ENCODE measurements at places on chromosomes 13 and 19.

GRCh38 chr13:73462241-73462640, 403.4 kb downstream of the KLF5 start:
- no peak for DNase-seq

GRCh38 chr13:112747256-112747655, 57.4 kb downstream of the ATP11A start:
- no peak for DNase-seq

GRCh38 chr13:92136449-92137155, 738.2 kb downstream of the GPC5 start:
- DNase-seq: no peak

- DNase-seq: no peak
Measured at GRCh38 chr13:113546571-113547237, 37.8 kb upstream of the TFDP1 start.

GRCh38 chr13:113883314-113883811, 19.5 kb upstream of the GAS6 start:
- DNase-seq: no peak

- no peak for DNase-seq
Measured at GRCh38 chr13:110347088-110347487, 40.0 kb downstream of the COL4A2 start.

DNA sequence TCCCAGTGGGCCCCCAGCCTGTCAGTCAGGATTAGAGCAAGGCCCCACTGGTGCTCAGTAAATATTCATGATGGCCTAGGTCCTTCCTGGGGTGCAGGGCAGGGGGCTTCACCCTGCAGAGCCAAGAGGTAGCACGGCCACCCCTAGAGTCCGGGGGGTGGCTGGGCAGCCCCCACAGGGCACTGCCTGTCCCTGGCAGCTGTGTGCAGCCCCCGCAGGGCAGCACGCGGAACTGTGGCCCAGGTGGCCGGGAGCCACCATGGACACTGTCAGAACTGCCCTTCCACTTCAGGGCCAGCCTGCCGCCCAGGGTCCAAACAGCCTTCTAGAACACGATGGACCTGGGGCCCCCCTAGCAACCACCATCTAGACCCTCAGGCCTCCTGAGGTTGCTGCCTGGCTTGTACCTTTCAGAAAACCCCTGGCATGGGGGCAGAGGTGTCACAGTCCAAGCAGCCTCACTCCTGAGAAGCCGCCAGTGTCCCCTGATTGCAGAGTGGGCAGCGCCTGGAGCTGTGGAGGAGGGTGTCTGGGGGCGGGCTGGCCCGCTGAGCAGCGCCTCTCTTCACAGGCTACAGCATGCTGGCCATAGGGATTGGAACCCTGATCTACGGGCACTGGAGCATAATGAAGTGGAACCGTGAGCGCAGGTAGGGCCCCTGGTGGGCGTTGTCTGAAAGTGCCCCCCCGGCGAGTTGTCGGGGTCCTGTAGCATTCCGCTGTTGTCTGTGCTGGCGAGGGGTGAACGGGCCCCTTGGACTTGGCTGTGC, 2.9 kb upstream of the YJEFN3 start:
- DNase-seq: no peak

- no peak for DNase-seq
Measured at GRCh38 chr13:27496536-27497273, 46.3 kb upstream of the MTIF3 start.

DNA sequence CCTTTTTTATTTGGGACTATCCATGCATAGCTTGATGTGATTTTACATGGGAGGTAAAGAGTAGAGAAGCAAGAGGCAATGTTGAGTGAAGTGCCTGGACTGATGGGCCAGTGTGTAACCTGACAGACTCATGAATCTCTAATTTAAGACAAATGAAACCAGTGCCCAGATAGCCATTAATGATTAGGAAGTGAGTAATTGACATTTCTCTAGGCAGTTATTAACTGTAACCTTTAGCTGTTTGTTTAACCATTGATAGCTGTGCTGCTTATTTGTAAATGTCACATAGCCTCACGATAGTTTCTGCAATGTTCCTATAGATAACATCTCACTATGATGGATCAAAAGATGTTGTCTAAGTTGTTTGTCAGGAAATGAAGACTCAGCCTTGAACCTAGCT, 1047.5 kb upstream of the SPRY2 start:
- no peak for DNase-seq

DNA sequence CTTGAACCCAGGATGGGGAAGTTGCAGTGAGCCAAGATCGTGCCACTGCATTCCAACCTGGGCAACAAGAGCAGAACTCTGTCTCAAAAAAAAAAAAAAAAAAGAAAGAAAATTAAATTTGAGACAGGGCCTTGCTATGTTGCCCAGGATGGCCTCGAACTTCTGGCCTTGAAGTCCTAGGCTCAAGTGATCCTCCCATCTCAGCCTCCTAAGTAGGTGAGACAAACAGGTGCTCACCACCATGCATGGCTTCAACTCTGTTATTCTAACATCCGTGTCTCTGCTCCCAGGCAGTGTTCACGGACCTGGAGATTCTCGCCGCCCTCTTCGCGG, 40.3 kb downstream of the PDE4A start:
- no peak for DNase-seq

GRCh38 chr19:27885359-27885758, 1327.6 kb downstream of the UQCRFS1 start:
- DNase-seq: no peak

DNA sequence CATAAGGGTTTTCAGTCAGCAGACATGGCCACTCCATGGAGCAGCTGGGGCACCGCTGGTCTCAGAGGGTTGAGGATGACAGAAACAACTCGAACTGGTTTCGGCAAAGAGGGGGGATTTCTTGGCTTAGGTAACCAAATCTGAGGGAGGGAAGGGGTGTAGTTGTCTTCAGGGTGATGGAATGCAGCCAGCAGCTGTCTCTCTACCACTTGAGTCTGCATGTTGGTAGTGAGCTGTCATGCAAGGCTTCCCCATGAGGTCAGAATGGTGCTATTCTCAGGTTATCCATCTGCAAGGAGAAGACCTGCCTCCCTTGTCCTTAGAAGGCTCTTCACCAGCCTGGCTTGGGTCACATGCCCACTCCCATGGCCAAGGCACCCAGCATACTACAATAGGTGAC, 55.6 kb upstream of the PEG3 start:
- DNase-seq: no peak

GRCh38 chr19:2064788-2065524, 13.9 kb upstream of the MKNK2 start:
- DNase-seq: no peak

DNA sequence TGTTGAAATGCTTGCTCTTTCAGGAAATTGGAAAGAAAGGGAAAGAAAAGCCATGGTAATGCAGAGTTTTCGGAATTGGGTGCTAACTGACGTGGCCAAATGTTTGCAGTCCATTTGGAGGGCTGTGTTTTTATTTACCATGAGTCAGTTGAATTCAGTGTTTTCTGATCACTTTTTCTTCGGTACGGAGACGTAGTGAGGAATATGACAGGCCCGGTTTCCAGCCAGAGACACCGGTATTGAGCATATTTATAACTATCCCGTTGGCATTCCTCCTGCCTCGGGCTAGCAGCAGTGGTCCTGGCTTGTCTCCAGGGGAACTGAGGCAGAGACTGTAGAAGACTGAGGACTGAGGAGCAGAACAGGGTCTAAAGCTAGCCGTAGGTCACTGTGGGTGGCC, 1.0 kb downstream of the CDC16 start:
- no peak for DNase-seq

GRCh38 chr13:95222733-95223018, 78.6 kb downstream of the ABCC4 start:
- DNase-seq: no peak

- no peak for DNase-seq
Measured at GRCh38 chr19:28475525-28475924, 737.4 kb downstream of the UQCRFS1 start.

DNA sequence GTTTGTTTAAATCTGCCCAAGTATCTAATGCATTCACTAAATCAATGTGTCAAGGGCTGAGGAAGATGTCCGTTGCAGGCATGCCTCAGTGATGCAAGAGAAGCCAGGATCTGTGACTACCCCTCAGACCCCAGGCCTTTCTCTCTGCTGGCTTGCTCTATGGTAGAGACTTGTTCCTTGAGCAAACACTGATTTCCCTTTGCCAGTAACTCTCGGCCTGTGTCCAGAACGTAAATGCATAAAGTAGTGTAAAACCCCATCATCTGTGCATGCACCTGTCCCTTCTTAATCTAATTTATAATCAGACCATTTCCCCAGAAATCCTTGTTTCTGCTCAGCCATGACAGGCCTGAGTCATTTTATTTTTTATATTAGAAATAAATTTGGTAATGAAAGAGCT, 28.7 kb upstream of the FRY start:
- no peak for DNase-seq

DNA sequence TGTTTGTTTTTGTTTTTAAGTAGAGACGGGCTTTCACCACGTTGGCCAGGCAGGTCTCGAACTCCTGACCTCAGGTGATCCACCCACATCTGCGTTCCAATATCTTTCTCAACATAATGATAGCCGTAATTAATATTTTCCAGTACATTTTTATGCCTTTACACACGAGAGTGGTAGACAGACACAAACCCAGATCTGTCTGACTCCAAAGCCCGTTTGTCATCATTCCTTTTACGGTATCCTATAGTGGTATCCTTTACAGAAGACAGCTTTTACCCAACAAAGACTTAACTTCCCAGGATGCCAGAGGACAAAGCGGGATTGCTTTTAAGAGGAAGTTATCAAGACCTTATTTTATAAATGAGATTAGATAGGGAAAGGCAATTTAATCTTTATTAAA, 59.8 kb downstream of the IPO5 start:
- no peak for DNase-seq

- no peak for DNase-seq
Measured at GRCh38 chr19:17555480-17555928, at the start of gene COLGALT1. Gene COLGALT1 (plus strand): TSS chr19:17555649. CDS start chr19:17555714, 65 bp downstream.

DNA sequence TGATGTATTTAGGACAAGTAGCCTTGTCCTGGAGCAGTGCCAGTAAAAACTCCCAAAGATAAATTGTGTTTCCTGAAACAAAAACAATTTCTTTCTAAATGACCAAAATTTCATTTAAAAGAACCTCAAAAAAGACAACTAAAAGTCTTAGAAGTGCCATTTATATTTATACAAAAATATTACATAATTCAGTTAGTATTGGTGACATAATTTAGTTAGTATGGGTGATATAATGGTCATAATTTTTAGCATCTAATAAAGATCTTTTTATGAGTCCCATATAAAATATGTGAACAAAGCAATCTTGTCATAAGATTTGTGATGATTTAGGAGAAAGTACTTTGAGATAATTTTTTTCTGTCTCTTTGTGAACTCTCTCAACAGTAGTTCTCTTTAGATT, 76.0 kb downstream of the ELF1 start:
- no peak for DNase-seq

DNA sequence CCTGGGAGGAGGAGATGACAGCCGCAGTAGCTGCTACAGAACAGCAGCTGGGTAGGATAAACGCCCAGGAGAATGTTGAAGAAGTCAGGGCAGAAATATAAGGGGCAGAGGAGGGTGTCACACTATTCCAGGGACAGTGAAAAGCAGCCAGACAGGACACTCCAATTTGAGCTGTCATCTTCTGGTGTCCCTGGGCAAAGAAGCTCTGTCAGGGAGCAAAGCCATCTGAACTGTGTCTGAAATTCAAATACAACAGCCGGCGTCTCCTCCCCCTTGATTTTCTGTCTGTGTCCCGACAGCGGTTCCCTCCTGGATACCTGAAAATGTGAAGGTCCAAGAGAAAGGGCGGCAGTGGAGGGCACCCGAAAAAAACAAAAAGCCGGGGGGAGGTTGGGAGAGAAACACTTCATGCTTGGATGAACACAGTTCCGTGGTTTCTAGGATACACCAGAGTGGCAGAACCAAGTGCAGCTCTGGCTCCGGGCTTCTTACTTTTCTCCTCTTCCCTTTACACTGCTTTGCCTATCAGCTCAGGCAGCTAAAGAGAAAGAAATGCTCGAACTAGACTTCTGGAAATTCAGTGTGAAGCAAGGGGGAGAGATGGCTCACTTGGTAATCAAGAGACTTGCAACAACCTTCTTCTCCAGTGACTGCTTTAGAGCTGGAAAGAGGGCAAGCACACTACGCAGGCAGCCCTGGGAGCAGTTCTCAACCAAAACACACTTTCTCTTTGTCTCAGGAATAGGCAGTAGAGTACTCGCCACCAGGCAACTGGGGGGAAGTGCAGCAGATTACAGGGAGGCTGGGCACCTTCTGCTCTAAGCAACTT, 465.6 kb downstream of the ITGBL1 start:
- DNase-seq: no peak

DNA sequence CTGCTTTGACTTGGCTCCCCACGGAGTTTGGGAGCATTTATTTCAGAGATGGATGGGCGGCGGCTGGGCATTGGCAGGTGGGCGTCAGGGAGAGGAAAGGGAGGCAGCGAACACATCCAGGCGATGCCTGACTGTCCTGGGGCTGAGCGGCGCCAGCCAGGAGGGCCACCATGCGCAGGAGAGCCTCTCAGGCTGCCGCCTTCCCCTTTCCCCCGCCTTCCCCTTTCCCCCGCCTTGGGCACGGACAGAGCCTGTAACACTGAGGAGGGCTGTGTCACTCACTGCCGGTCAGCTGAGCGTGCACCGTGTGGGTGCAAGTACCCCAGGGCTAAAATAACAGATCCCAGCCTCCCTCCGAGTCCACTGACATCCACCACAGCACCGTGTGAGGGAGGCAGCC, 11.4 kb downstream of the MCF2L start:
- DNase-seq: no peak

GRCh38 chr19:47430041-47430802, 10.9 kb upstream of the MEIS3 start:
- no peak for DNase-seq

GRCh38 chr19:54473071-54473891, at the start of gene CDC42EP5:
Gene CDC42EP5 (minus strand): TSS chr19:54473296. CDS start chr19:54465547, 7,749 bp downstream.
- no peak for DNase-seq

GRCh38 chr13:92682832-92683517, 543.6 kb upstream of the GPC6 start:
- DNase-seq: no peak

DNA sequence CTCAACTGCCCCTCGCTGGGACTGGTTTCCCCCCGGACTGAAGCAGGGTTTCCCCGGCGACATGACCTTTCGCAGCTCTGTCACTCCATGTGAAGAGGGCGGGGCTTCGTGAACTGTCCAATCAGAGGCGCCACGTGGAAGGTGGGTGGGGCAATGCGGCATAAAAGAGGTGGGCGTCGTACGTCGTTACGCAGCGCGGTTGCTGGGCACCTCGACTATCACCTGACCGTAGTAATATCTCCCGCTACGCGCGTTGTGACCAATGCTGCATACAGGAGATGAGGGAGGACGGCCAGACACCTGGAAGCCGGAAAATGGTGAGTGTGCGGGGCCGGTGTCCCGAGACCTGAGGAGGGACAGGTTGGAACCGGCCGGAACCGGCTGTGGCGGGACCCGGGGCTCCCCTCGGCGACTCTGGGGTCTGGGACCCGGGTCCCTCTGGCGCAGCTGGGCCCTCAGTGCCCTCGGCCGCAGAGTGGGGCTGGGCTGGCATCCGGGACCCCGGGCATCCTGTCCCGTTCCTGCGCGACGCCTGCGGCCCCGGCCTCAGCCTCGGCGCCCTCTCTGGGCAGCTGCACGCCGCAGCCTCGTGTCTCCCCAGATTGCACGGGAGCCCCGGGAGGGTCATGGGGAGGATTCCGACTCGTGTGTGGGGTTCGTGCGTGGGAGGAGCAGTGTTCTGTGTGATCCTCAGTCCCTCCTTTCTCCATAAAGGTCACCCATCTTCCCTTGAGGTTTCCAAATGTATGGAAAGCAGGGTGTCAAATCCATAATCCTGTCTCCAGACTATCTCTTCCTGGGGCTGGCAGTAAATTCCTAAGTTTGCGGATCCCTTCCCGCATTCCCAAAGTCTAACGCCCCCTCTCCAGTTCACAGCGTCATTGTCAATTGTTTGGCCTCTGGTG, 32.2 kb downstream of the ZNF136 start:
- DNase-seq: no peak

- DNase-seq: no peak
Measured at GRCh38 chr13:63741029-63741813, 2325.6 kb upstream of the PCDH20 start.

Measured in cortex of kidney (tissue), 1 donor.